ENCODE measurements at places on chromosomes 7 and 10.

GRCh38 chr10:42979181-42979580 is 97.7 kb upstream of the RET start:
- DNase-seq: no peak

- DNase-seq: no peak
Measured at GRCh38 chr10:80173466-80173865, 31.9 kb downstream of the ANXA11 start.

- DNase-seq: no peak
Measured at GRCh38 chr10:73332379-73332778, 26.3 kb downstream of the CFAP70 start.

- no peak for DNase-seq
Measured at GRCh38 chr7:15686295-15686956, at the start of gene MEOX2. Gene MEOX2, minus strand, starts transcription at chr7:15686683. Its CDS starts 281 bp downstream, at chr7:15686402.

DNA sequence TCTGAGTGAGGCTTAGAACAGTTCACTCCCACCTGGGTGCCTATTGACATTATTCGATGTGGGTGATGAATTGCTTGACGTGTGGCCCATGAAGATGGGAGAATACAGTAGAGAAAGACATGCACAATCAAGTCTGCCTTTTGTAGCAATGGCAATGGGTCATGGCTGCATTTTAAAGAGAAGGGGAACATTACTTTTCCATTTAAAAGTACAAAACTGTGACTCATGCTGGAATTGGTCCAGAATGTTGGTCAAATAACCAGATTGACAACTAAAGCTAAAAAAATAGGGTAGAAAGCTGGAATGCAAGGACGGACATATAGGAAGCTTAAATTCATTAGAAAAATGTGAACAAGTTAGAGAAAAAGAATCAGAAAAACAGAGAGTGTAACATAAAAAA is 104.1 kb upstream of the SLC25A13 start:
- DNase-seq: no peak
